DMS 273 treated with DMSO at 0.1 percent for 48 hours (cell line): ENCODE measurements at places on chromosomes 2 and 18.

- DNase-seq, result no peak
These were observed 67.5 kb downstream of the GALNT13 start for GRCh38 chr2:153939124-153939796.

DNA sequence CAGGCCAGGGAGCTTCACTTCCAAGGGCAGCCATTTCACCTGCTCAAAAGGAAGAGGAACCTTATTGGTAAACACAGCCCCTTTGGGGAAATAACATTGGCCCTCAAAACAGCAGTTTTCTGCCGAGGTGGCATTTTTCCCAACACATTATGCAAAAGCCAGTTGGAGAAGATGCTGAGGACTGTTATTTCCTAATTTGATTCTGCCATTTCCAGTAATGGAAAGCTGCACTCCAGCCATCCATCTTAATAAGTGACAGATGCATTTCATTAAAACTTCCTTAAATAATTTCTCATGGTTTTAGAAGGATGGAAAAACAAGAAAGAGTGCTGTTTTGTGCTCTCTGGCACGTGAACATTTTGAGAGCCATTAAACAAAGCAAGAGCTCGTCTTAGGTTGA is 55.9 kb upstream of the ALK start:
- no peak for DNase-seq

DNA sequence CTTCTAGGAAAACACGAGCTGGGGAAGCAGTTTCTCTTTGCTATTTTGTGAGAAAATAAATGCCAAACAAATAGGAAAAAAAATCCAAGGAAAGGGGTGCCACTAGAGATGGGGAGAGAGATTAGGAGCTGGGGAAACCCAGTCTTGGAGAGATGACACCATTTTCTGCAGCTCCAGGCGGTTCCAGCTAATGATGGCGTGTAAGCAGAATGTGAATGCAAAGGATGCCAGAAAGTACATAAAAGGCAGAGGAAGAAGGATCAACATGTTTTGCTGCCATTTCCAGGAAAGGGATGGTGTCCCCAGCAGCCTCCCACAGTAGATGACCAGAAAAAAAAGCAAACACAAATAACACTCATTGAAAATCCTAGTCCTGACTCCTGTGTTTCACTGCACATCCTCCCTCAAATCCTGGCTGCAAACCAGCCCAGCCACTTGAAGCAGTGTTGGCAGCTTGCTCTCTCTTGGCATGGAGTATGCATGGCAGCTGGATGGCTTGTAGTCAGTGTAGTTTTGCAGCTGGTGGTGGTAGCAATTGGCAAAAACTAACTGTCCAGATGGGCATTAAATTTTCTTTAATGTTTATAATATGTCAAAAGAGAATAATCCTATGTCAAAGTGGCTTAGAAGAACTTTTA is 93.6 kb downstream of the FTCDNL1 start:
- DNase-seq, result peak; percentile 97

DNA sequence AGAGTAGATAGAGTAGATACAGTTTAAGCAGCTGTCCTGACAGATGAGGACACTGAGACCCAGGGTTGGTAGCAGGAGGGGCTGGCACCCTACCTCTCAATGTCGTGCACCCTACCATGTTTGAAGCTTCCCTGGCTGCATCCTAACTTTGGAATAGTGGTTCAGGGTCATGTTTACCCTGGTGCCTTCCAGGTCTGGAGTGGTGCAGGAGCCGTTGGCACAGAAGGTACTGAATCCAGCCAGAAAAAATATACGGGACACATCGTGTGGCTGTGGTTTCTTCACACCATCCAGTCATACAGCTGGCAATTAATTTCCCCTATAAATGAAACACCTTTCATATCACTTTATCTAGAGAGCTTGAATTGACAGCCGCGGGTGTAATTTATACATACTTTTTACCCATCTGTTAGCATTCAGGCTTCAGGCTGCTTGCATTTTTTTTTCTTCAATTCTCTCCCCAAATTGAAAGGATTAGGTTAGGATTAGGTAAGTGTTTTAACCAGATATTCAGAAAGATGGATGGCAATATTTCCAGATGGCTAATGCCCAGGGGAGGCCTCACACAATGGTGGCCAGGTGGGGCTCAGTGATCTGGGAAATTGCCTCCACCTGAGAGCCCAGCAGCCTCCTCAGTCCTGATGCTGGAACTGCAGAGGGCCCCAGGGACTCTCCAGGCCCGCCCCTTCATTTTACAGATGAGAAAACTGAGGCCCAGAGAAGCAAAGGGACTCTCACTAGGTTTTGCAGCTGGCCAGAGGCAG is 127.0 kb downstream of the CELF4 start:
- DNase-seq, result peak; percentile 80

DNA sequence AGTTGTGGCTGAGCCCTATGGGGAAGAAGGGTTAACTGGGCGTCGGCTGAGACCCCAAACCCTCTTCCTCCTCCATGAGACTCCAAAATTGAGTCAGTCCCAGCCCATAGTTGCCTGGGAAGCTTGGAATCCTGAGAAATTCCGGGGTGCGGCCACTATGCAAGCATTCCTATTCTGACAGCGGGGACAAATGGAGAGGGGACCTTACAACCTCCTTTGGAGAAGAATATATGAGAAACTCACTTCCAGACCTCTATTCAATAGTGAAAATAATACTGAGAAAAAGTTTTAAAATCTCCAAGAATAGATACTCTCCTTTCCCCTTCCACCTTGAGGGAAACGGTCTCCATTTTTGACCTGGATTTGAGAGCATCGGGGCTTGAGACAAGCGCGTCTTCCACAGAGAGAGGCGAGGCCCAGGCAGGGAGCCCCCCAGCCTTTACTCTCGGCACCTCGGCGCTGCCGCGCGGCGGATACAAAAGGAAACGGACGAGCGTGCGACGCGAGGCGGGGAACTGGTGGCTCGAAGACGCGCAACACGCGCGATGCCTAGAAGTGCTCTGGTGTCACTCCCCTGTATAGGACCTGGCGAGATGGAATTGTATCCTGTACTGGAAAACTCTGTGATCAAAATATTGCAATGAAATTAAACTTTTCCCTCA is 11.1 kb downstream of the NR4A2 start:
- no peak for DNase-seq

- DNase-seq, result no peak
These were observed 182.4 kb downstream of the NCK2 start for GRCh38 chr2:105926960-105927678.

DNA sequence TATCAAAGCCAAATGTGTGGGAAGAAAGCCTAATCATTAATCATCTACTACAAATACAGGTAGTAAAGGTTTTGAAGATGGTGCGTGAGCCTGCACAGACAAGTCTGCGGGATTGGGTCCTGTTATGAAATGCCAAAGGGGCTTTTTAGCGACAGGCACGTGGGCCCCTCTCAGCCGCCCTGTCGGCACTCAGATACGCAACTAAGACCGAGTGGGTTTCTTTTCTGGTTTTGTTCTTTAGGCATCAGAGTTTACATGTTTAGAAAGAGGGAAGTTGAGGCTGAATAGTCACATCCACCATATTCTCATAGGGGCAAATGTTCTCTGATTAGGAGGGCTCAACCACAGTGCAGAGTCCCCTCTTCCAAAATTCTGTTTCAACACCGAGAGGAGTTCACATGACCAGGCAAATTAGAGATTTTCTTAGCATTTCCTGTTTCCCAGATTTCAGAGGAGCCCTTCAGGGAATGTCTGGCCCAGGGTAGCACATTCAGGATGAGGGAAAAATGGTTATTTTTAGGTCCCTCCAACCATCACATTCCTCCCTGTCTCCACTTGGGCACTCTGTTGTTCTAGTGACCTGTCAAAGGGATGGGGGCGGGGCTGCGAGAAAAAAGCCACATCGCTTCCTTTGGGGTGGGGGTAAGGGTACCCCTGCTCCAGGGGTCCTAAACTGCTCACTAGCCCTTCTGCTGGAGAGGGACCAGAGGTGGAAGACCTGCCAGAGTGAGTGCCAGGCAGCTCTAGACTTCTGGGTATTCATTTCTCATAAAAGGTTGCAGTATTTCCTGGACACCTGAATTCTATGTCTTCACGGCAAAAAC is 159.2 kb downstream of the BCL2 start:
- no peak for DNase-seq

DNA sequence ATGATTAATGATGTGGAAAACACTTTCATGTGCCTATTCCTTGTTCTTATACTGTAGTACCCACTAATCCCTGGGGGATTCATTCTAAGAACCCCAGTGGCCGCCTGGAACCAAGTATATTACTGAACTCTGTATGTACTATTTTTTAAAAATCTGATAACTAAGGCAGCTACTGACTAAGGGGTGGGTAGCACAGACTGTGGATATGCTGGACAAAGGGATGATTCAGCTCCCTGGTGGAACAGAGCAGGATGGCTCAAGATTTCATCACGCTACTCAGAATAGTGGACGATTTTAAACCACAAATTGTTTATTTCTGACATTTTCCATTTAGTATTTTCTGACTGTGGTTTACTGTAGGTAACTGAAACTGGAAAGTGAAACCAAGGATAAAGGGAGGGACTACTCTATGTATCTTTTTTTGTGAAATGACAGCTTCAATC is 41.8 kb upstream of the CDC42EP3 start:
- no peak for DNase-seq
